ENCODE measurements at places on chromosomes 6 and 20.

- DNase-seq: peak; percentile 15
Measured at GRCh38 chr6:445571-446417, 54.2 kb downstream of the IRF4 start.

DNA sequence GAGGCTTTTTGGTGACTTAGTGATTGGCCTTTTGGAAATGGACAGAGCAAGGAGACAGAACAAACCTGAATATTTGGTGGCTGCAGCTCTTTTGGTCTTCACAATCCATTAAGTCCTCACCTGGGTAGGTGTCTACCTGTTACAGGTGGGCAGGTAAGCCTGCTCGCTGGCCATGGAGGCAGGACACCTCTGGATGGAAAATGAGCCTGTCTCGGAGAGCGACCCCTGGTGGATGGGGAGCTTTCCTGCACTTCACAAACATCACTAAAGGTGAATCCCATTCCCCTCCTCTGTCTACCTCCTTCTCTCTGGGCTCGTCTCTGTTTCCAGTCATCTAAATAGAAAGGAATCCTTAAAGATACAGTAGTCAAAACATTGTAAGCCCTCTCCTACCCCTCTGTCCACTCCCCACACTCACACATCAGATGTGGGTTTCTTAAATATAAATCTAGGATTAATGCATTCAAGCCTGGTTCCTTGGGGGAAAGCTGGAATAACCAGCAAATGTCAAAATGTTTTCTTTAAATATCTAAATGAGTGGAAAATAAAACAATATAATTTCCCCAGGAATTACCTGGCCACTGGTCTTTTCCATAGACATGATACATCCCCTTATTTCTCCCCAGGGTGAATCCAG, 304.9 kb downstream of the CDH26 start:
- peak; percentile 10 for DNase-seq

DNA sequence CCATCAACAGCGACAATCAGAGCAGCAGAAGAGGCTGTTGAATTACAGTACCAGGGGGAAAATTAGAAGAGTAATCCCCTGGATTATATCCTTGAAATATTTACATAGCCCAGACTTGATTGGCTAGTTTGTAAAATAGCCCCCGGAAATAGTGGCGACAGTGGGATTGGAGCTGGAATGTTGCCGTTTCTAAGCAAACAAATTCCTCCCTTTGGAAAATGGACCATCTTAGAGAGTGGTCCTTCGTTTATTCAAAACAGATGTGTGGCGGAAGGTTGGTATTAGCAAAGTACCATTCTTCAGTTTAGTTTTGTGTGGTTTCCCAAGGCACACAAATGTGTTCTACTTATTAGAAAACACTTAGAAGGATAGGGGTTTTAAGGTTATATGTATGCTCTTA, 4.5 kb upstream of the EPB41L2 start:
- DNase-seq: no peak

GRCh38 chr20:21559305-21559704, 45.4 kb upstream of the NKX2-2 start:
- DNase-seq: no peak

DNA sequence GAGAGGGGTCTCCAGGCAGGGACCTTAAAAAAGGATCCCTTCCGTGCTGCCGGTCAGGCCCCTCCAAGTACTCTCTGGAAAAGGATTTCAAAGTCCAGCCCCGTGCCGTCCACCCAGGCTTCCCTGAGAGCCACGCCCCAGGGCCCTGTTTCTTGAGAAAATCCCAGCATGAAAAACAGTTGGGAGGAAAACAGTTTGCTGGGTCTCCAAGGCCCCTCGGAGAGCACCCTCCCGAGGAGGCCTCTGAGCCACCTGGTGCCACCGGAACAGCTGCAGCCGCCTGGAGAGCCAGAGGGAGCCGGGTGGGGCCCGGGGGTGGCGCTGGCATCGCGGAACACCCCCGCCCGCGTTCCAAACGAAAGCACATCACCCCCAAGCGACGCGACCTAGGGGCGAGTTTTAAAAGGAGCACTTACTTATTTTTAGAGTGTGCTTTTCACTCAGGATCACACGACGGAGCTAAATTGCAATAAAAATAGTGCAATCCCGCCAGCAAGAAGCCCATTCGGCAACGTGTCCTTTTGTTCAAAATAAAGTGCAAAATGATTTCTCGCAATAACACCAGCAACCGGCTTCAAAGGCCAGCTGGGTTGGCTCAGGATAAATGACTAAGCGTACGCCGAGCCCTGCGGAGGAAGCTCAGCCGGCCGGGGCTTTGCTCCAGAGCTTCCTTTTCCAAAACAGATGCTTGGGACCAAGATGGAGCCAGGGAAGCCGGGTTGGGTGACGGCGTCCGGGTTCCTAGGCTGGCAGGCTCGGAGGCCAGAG, 64.2 kb downstream of the YTHDF1 start:
- no peak for DNase-seq

DNA sequence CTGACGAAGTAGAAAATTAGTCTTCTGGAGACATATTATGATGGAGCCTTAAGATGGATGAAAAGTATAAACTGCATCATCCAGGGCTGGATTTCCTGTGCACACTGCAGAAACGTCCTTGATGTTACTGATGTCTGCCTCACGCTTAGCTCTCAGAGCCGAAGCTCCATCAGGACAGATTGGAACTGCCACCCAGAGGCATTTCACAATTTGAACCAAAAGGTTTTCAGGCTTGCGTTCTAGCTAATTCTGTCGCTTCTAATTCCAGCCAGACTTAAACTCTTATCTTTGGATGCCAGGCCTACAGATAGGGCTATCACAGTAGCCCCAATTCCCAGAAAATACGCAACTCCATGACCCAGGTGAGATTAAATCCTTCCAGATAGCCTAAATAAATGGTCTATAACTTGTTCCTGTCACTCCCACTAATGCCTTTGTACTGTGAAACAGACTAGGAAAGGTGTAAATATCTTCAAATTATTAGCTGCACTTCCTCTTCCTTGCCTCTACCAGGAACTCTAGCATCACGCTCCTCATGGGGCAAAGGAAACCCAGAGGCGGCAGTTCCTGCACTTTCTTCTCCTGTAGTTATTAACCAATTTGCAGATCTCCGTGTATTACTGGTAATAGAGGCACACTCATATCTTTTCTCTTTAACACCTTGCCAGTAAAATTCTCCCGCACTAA, 634.6 kb downstream of the PRKN start:
- no peak for DNase-seq

DNA sequence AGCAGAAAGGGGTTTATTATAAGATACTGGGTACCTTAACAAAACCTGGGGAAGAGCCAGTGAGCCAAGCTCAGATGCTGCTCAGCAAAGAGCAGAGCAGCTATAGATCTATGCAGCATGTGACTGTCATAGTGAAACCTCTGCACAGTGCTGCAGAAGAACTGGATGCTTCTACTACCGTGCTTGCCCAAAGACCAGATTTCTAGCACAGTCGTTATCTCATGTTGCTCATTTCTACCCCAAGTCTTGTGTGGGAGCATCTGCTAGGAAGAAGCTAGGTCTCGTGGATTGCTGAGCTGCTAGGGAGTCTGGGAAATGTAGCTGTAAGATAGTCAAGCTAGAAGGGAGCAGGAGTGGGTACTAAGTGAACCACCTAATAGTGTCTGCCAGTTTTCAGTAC, 31.7 kb upstream of the GNRH2 start:
- no peak for DNase-seq

DNA sequence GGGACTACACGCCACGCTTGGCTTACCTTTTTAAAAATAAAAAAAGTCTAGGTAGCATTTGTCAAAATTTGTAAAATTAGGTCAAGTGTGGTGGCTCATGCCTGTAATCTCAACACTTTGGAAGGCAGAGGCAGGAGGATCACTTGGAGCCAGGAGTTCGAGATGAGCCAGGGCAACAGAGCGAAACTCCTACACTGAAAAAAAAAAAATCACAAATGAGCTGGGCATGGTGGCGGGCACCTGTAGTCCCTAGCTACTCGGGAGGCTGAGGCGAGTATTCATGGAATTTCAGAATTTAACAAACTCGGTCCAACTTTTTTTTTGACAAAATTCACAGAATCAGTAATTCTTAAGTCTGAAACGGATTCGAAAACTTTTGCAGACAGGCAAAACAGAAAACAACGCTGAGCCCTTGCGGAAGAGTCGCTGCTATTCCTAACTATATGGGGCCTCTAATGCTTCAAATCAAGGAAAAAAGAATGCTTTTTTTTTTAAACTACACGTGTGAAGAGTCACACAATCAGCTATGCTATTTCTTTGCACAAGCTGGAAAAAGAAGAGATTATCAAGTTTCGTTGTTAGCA, 62.9 kb downstream of the GTF2H5 start:
- DNase-seq: no peak

- no peak for DNase-seq
Measured at GRCh38 chr6:125596020-125596419, 153.4 kb upstream of the HEY2 start.

DNA sequence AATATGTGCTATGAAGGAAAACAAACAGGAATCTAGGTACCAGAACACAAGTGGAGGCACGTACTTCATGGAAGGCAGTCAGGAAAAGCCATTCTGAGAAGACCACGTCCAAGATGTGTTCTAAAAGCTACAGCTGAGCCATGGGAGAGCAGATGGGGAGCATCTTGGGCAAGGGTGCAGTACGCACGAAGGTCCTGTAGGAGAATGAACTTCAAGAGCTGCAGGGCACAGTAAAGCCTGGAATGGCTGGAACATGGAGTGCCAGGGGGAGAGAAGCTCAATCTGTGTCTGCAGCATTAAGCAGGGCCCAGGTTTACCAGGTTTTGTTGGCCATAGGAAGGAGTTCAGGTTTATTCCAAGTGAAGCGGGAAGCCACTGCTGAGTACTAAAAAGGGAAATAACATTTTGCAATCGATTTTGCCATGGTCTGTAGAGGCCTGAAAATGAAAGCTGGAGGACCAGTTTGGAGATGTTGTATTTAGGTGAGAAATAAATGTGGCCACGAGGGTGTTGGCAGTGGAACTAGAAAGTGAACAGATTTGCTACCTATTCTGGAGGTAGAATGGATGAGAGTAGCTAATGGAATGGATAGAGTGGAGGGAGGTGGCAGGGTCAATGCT, 29.9 kb downstream of the ADTRP start:
- DNase-seq: peak; percentile 67

DNA sequence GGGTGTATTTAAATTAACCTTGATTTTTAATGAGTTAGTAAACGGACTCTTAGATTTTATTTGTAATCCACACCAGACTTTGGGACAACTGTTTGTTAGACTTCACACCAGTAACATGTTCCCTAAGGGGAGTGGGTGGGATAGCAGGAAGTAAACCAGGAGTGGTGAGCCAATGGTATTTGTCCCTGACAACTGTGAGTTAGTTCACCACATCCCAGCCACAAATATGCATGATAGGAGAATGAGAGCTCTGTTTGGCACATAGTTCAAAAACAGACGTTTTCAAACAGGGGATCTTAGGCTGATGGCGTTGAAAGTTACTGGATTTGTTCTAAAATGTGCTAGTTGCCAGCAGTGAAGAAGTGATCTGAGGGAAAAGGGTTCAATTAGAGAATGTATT, 18.7 kb upstream of the COL10A1 start:
- DNase-seq: no peak

DNA sequence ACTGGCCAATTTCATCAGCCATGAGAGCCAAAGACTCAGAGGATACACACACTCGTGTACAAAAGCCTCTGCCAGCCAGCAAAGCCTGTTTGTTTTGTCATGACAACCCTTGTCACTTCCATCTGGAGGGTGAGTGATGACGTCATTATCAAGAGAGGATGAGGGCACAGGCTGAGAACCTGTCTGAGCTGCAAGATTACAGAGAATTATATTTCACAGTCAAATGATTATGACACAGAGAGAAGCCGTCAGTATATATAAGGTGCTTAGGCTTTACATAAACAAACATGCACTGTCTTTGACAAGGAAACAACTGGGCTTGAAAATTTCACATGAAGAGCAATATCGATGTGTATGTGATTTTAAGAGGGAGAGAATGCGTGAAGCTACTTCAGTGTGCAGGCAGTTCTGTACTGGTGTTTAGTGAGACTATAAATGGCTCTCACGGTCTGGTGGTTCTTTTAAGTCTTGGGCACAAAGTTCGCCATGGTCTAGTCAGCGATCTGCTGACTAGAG, 36.5 kb upstream of the BCLAF1 start:
- peak; percentile 2 for DNase-seq

DNA sequence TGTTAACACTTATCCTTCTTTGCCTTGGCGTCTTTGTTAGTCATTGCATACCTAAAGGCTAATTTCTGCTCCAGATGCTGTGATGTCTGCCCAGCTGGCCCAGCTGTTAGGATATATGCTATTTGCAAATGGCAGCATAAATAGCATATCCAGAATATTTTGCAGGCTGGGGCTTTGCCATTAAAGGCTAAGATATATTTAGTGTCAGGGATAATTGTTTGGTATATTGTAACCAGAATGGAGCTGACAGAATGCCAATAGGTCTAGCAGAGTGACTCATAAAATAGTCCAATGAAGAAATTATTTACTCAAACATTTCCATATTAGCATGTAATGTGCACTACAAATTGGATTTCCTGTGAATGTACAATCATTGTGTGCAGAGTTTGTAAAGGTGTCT, 584.1 kb upstream of the FLRT3 start:
- DNase-seq: no peak

GRCh38 chr6:119124079-119124824, 45.8 kb upstream of the FAM184A start:
- no peak for DNase-seq

DNA sequence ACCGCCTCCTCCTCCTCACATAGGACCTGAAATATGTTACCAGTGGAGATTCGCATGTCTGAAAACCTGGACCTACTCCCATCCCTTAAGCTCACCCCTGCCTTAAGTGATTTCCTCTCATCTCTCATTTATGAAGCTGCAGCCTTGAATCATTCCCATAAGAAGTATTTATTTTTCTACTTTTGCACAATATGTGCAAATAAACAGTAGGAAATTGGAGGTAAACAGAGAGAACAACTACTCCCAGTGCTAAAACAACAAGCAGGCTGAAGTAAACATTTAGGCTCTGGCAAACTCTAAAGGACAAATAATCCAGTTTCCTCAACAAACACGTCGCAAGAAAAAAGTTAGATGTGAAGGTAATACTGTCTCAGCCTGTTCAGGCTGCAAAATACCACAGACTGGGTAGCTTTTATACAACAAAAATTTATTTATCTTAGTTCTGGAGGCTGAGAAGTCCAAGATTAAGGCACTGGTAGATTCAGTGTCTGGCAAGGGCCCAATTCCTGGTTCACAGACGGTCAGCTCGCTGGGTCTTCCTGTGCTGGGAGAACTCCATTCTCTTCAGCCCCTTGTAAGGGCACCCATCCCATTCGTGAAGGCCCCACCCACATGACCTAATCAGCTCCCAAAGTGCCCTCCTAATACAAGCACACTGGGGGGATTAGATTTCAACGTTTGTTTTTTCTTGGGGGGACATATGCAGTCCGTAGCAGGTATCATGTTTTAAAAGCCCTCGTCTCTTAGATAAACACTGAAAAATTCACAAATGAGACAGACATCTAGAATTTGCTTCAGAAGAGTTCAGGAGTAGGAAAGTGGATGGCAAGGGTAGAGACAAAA, 15.6 kb downstream of the SPATA2 start:
- DNase-seq: no peak
